ENCODE measurements at places on chromosomes 11 and 22.
A peak's percentile ranks its signal among the peaks of the same experiment; 100 is the strongest.

DNA sequence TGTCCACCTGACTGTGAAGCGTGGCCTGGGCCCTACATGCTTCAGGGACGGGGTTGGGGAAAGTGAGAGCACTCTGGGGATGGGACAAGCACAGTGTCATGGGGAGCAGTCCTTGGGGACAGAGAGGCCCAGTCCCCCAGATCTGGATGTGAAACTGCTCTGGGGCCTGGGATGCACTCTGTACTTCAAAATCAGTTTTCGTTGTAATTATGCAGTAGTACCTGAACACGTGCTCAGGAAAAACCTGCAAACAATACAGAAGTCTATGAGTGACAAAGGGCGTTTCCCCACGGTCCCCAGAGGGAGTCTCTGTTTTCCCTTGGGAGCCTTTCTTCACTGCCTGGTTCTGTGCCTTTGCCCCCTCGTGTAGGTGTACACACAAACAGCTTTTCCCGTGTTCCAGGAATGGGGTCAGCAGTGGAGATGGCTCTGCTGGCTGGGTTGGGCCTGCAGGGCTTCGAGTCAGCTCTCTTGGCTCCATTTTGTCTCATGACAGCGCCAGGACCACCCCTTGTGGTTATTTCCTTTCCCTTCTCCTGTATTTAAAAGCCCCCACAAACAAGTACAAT is 5.2 kb upstream of the TNFRSF13C start:
- no peak overlapping the region for H3K4me3 ChIP-seq
- no peak for DNase-seq
- peaks cover 21% of the 10 kb centered on the region for H3K4me1 ChIP-seq
- peak overlapping the region; percentile 67 for H3K27ac ChIP-seq

- DNase-seq: no peak
- H3K4me3 ChIP-seq: no peak overlapping the region
- H3K27me3 ChIP-seq: no peaks in the 10 kb centered on the region
Observed at GRCh38 chr11:37504060-37504611, 906.1 kb upstream of the RAG2 start.

- no peaks in the 10 kb centered on the region for H3K36me3 ChIP-seq
- peak overlapping the region; percentile 29 for H3K27ac ChIP-seq
- no peak for DNase-seq
- H3K4me3 ChIP-seq: no peak overlapping the region
Observed at GRCh38 chr11:2099516-2100349, 39.5 kb downstream of the IGF2 start.

- no peaks in the 10 kb centered on the region for H3K4me1 ChIP-seq
- no peak overlapping the region for H3K27ac ChIP-seq
- no peaks in the 10 kb centered on the region for H3K27me3 ChIP-seq
- DNase-seq: no peak
- no peak overlapping the region for H3K4me3 ChIP-seq
- peaks cover 4% of the 10 kb centered on the region for H3K36me3 ChIP-seq
Observed at GRCh38 chr11:9736365-9736764, 72.5 kb downstream of the SWAP70 start.

- DNase-seq: no peak
- no peak overlapping the region for H3K27ac ChIP-seq
- peaks cover 9% of the 10 kb centered on the region for H3K27me3 ChIP-seq
- H3K4me3 ChIP-seq: no peak overlapping the region
- H3K4me1 ChIP-seq: peaks cover 4% of the 10 kb centered on the region
Observed at GRCh38 chr11:126438272-126438671, 82.8 kb downstream of the ST3GAL4 start.

DNA sequence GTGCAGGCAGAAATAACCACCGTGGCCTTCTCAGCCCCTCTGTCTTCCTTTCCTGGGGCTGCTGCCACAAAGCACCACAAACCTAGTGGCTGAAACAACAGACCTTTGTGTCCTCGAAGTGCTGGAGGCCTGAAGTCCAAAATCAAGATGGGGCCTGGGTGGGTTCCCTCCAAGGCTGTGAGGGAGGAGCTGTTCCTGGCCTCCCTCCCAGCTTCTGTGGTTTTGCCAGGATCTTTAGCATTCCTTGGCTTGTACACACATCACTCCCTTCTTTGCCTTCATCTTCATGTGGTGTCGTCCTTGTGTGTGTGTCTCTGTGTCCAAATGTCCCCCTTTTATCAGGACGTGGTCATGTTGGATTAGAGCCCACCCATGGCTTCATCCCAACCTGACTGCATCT is 29.0 kb upstream of the PARVG start:
- H3K4me1 ChIP-seq: no peaks in the 10 kb centered on the region
- H3K4me3 ChIP-seq: no peak overlapping the region
- peak overlapping the region; percentile 79 for H3K27ac ChIP-seq
- no peak for DNase-seq
- H3K27me3 ChIP-seq: no peaks in the 10 kb centered on the region

DNA sequence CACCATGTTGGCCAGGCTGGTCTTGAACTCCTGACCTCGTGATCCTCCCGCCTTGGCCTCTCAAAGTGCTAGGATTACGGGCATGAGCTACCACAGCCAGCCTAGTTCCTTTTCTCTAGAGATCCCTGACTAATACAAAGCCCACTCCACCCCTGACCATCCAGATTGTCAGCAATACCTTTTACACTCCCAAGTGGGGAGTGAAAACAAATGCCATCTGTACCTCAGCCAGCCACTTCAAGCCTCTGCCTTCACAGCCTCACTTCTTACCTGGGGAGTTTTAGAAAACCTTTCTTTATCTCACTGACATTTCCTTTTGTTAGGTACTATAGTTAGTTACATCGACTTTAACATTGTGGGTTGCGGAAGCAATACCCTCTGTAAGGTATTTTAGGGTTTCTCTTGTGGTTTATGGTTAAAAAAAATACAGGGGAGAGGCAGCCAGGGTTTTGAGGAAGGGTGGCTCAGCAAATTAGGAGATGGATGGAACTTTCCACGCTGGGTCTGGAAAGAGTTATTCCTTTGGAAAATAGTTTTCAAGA is 8.9 kb downstream of the TOM1 start:
- no peaks in the 10 kb centered on the region for H3K27me3 ChIP-seq
- no peak for DNase-seq
- peaks cover 68% of the 10 kb centered on the region for H3K4me1 ChIP-seq

- no peaks in the 10 kb centered on the region for H3K27me3 ChIP-seq
- H3K27ac ChIP-seq: no peak overlapping the region
- peaks cover 3% of the 10 kb centered on the region for H3K36me3 ChIP-seq
- H3K4me1 ChIP-seq: no peaks in the 10 kb centered on the region
- no peak overlapping the region for H3K4me3 ChIP-seq
- DNase-seq: no peak
Observed at GRCh38 chr11:78525720-78526119, 48.9 kb downstream of the NARS2 start.

DNA sequence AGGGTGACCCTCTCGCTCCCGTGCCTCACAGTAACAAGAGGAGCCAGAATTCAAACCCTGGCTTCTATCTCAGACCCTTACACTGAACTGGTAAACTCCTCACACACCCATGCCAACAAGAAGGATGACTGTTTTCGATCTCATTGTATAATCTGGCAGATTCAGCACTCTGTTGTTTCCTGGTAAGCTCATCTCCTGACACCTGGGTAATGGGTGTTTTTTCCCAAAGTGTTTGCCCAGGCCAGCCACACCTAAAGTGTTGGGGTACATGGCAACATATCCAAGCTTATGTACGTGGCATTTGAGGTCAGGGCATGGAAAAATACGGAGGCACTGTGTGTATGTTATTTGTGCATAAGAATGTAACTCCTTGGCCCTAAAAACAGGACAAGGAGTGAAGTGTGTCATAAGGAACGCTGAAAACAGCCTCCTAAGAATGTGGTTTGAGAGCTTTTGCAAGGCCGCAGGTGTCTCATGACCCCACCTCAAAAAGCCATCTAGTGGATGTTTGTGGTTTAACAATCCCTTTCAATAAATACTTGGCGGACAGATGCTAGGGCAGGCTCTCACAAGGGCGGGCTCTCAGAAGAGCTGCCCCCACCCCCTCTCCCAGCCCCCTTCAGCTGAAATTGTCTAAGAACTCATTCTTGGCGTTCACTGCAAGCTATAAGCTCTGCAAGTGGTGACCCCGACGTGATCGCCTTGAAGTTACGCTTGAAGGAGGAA is at the start of gene MS4A15:
Gene MS4A15, plus strand, starts transcription at position 561 of the 726 bp plus-strand sequence. CDS start 6,867 bp downstream, outside the sequence.
- H3K4me1 ChIP-seq: no peaks in the 10 kb centered on the region
- no peak for DNase-seq
- no peak within 1 kb of the TSS for H3K4me3 ChIP-seq
- no peak within 1 kb of the TSS for H3K27ac ChIP-seq

Measured in effector memory CD8-positive, alpha-beta T cell (primary cell).